Endothelial cell of coronary artery (primary cell): ENCODE measurements at places on chromosomes 3 and 15. TPM values are rescaled to one million over a fixed set of nuclear protein-coding genes. Genes with fewer than 3 reads are reported as not detected.

The FGF12 gene
- 0.28 and 1.1 TPM in 2 replicates for total RNA-seq

The BCHE gene
- 0.09 and 1.1 TPM in 2 replicates for total RNA-seq

The IGSF11 gene
- not detected in 2 replicates for total RNA-seq

The DNAH12 gene
- under 0.01 and 0.09 TPM in 2 replicates for total RNA-seq

The SMCO1 gene
- total RNA-seq: not detected in 2 replicates
